ENCODE measurements at places on chromosomes 3 and 15. TPM values are rescaled to one million over a fixed set of nuclear protein-coding genes. Genes with fewer than 3 reads are reported as not detected.

GRK7 gene
- total RNA-seq = not detected

PLSCR2 gene
- not detected for total RNA-seq

TLR9 gene
- total RNA-seq = 0.64 TPM

RASGRF1 gene
- total RNA-seq = 0.02 TPM

Measured in activated CD8-positive, alpha-beta memory T cell treated with anti-CD3 and anti-CD28 coated beads, Interleukin-2, amount 10 ng/mL, durations not matched to agents 7 days and 5 days (primary cell).